ENCODE measurements at places on chromosomes 16 and 17. TPM values are rescaled to one million over a fixed set of nuclear protein-coding genes. Genes with fewer than 3 reads are reported as not detected.

- no peak for DNase-seq
These were observed 278 bp downstream of the RAB11FIP3 start for GRCh38 chr16:425740-426114.

Gene KRT25
- not detected for total RNA-seq

DNA sequence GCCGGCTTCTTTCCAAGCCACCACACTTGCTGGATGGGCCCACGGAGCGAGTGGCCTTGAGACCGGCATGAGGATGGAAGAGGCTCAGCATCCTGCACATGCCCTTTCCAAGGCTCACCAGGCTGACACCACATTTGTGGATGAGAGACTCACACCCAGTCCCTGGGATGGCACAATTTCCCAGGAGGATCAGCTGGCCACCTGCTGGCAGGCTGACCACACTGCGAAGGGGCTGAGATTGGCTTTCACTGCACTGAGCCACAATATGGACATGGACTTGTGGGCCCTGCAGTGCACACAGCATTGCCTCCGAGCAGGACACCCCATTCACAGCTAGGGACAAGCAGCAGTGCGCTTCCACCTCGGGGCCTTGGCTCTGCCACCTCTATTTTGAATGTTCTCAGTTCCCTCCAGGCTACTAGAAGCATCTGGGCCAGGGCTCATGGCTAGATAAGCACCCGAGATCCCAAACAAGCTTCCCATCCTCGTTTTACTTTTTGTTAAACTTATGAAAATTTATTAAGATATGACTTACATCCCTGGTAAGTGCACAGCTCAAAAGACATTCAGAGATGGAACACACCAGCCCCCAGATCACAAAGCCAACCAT lies 25.3 kb upstream of the KSR1 start:
- no peak for DNase-seq

Gene KRTAP4-9
- total RNA-seq: not detected

Gene TERB1
- 0.31 TPM for total RNA-seq

Gene CDH1
- 1.1 TPM for total RNA-seq

- no peak for DNase-seq
These were observed 75.6 kb upstream of the PLCG2 start for GRCh38 chr16:81703177-81704155.

DNA sequence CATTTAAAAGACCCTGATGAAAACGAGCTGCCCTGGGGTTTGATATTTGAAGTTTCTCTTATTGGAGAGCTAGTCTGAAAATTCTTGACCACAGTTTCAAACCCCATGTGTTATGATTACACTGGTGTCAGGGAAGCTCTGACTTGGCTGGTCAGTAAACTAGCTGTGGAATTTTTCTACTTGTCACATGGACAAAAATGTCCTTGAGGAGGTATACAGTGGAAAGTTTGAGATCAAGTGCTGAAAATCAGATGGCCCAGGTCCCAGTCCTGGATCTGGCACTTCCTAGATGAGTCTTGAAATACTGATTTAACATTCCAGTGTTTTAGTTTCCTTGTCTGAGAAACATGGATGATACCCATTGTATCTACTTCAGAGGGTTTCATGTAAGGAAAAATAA lies 30.7 kb upstream of the SOX9 start:
- no peak for DNase-seq

GRCh38 chr17:48013876-48014594 lies 23.6 kb downstream of the COPZ2 start:
- DNase-seq: no peak

DNA sequence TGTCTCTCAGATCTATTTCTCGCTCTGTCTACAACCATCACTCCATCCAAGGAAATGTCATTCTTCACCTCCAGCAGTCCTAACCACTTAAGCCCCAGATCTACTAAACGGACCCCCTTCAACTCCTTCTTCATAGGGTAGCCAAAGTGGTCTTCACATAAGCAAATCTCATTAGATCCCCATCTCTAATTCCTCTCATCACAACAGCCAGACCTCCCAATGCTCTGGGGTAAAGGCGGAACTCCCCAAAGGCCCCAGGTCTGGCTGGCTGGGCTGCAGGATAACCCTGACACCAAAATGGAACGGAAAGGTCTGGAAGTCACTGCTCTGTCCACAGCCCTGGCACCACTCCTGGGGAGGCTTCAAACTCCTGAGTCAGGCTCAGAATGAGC lies 11.1 kb downstream of the ST3GAL2 start:
- no peak for DNase-seq

Gene TEKT5
- 1.2 TPM for total RNA-seq

DNA sequence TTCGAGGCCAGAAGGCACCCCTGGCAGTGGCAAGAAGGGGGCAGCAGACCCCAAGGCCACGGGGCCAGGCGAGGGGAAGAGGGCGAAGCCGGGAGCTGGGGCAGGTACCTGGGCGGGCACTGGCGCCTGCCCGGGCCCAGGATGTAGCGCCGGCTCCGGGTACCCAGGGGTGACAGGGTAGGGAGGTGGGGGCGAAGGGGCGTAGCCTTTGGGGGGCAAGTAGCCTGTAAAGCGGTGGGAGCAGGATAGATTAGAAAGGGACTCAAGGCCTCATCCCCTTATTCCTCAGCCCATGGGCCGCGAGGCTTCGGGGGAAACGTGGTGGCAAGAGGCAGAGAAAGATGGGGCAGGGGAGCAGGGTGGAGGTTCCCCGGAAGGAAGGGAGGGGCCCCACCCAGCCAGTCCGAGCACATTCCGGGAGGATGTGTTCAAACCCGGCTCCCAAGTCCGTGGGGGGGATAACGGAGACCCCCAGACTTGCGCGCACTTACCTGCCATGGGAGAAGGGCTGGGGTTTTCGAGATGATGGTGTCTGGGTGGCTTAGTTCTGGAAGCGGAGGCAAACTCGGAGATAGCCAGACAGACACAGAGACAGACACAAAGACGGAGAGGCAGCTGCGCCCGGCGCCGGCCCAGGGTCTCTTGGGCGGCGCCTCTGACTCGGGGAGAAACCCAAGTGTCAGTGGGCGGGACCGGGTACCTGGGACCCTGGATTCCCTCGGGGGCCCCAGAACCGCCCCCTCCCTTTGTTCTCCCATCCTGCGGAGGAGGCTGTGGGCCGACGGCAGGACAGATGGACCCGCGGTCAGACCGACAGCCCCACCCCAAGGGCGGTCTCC lies 493 bp downstream of the PLSCR3 start:
- no peak for DNase-seq

GRCh38 chr17:1720856-1721386 lies 3.6 kb upstream of the WDR81 start:
- DNase-seq: no peak

Gene C16orf46
- total RNA-seq: 1.4 TPM

- no peak for DNase-seq
These were observed 11.1 kb downstream of the DEXI start for GRCh38 chr16:10931134-10931533.

Gene WNT9B
- not detected for total RNA-seq

- DNase-seq: no peak
These were observed 19.0 kb downstream of the TRPV1 start for GRCh38 chr17:3590231-3590630.

- no peak for DNase-seq
These were observed 8.1 kb downstream of the PHB1 start for GRCh38 chr17:49406421-49407061.

GRCh38 chr16:22030087-22030812 lies 22.3 kb downstream of the MOSMO start:
- DNase-seq: no peak

Gene CCL1
- 0.47 TPM for total RNA-seq

- DNase-seq: peak; percentile 76
These were observed 43.7 kb upstream of the TNRC6A start for GRCh38 chr16:24685539-24686432.

- DNase-seq: no peak
These were observed 59.6 kb upstream of the TOM1L1 start for GRCh38 chr17:54840885-54841591.

Gene HOXB3
- total RNA-seq: not detected

DNA sequence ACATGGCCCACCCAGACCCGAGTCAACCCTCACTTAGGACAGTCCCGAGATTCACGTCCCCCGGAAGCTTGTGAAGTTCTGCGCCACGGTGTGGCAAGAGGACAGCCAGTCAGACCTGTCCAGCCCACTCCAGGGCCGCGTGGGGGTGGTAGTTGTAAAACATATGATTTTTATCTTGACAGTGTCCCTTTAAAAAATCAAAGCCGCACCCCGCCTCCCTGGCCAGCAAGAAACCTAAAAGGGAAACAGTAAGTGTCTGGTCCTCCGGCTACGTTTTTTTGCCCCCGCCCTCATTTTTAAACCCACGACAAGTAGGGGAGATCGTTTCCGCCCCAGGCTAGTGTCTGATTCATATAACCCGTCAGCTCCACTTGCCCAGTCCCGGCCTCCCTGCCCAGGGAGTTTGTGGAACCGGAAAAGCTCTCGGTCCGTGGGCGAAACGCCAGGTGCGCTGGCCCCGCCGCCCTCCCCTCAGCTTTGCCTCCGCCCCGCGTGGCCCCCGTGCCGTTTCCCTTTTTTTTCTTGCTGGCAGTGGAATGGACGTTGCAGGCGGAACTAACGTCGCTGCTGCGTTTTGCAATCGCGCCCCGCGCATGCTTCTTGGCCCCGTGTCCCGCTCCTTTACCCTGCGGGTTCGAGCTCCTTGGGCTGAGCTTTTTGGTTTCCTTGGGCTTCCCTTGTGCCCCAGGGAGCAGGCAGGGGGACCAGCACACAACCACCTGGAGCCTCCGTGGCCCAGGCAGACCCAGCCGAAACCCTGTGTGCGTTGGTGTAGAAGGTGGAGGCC lies 13.3 kb upstream of the NUDT16L1 start:
- DNase-seq: peak; percentile 28

DNA sequence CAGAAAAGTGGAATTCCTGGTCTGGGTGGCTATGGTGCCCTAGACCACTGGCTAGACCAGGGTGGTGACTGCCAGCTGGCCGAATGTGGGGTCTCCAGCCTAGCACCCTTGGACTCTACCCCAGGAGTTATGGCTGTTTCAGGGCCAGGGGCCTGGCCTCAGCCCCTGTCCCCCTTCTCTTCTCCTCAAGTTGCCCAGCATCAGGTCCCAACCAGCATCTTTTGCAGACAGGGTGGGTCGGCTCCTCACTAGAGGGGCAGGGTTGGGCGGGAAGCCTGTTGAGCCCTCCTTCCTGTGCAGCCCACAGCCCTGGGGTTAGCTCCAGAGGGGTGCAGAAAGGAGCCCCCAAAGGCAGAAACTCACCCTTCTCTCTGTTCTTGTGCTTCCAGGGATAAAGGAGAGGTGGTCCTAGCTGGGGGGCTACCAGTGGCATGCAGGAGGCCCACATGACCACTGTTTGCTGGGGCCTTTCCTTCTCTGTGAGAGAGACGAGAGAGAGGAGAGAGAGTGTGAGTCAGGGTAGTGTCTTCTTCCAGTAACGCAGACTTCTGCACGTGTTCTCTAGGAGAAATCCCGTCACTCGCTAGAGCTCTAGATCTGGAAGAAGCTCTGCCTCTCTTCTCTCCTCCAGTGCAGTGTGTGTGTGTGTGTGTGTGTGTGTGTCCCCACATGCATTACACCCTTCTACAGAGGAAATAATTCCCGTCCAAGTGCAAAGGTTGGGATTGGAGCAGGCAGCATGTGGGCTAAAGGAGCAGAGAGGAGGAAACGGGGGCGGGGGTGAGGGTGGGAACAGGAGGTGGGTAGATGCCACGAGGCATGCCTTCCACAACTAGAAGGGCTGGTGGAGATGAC lies 209.4 kb downstream of the SEC14L1 start:
- DNase-seq: peak; percentile 19

Gene KRTAP9-8
- not detected for total RNA-seq

DNA sequence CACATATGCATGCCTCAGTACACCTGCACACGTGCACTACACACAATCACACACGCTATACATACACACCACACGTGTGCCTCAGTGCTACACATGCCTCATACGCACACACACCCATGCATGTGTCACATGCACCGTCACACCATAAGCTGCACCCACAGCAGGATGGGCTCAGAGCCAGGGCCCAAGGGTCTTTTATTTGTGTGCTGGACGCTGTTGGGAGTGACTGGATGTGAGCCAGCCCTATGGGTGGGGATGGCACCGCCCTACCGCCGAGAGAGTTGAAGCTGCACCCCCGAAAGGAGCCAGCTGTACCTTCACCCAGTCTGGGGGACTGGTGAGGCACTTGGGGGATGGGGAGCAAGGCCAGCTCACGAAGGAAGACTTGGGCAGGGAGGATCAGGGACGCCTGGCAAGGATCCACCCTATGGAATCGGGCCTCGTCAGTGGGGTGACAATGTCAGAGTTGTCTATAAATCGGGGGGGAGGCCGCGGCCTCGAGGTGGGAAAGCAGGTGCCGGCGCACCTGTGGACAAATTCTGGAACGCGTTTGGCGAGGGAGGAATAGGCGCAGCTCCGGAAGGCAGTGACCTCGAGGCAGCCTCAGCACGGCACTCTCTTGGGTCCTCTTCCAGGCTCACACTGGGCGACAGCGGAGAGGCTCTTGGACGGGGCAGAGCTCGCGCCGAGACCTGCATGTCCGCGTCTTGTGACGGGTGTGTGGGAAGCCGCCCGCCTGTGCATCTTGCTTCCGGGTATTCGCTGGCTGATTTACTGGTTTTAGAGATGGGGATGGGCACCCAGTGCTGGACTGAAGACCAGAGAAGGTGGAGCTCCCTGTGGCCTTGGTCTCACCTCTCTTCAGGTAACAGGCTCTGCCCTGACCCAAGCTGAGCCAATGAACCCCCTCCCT lies 7.3 kb downstream of the RGS11 start:
- DNase-seq: no peak

DNA sequence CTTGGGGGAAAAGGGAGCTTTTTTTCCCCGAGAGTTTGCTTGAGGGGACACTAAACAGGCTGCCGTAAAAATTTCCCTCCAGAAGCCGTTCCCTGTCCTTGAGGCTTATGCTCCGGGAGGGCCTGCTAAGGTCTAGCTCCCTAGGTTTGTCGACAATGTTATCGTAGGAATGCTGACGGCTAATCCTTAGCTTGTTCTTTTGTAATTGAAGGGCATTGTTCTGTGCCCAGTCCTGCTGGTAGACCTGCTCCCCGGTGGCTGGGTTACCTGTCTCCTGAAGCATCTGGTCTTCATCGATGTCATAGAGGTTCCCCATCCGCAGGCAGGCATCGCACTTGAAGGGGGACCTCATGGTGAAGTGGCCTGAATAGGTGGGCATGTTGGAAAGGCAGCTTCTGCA lies 418.7 kb downstream of the GRIN2A start:
- no peak for DNase-seq

DNA sequence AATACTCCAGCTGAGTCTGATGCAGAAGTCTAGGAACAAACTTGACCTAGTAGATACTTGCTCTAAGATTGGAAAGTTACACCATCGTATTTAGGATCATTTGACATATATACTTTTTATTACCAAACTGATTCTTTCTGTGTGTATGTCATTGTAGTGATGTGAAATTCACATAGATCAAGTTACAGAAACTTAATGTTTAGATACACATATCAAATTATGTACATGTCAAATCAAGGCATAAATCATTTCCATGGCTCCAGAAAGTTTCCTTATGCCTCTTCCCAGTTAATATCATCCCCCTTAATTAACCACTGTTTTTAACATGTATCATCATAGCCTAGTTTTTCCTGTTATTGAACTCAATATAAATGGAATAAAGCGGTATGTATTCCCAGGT lies 292.0 kb upstream of the CDH11 start:
- no peak for DNase-seq

GRCh38 chr16:70393662-70394061 lies 45.2 kb downstream of the ST3GAL2 start:
- DNase-seq: peak; percentile 11

All from occipital lobe (tissue), 3 donors.